ENCODE measurements at places on chromosomes 7 and 10.

DNA sequence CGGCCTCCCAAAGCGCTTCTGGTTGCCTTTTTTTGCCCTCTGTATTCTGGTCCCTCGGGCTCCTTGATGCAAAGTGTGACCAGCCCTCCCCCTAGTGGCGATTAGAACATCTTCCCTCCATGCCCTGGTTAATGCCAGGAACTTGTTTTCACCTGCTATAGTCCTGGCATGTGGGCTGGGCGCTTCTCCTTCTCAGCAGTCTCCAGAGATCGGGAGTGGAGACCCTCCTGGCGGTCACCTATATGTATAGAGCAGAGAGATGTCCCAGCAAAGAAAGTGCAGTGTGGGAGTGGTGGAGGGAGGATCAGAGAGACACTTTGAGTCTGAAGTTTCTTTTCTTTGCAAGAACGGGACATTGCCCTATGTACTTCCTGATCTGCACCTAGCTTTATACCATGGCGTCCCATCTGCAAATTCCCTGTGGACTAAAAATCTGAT, 264.1 kb downstream of the OTUD1 start:
- peak; percentile 65 for DNase-seq

DNA sequence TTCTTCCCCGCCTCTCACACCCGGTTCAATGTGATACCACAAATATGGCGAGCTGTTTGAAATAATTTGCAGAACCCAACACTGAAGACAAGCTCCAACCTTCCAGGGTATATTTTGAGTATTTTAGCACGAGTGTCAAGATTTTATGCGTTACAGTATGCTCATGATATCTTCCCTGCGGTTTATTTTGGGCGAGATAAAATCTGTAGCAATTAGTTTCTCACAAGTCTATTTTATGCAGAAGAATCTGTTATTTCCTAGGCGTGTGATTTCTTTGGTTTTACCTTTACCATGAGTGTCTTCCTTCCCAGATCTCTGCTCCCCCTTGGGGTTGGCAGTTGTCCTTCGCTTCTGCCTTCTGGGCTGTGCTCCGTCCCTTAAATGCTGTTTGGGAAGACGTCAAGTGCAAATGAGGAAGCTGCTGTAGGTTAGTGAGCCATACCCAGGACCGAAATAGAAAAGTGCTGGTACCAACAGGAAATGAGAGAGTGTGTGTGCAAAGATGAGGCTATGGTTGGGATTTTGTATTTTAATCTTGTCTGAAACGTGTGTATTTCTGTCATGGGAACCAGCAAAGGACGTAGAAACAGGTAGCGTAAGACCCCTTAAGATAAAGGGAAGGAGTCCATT, 299.8 kb downstream of the KLF6 start:
- DNase-seq, result no peak

GRCh38 chr7:50531401-50531911, 33.7 kb downstream of the DDC start:
- DNase-seq, result no peak

- DNase-seq, result no peak
These were observed 134.9 kb downstream of the BICC1 start for GRCh38 chr10:58647376-58648112.

DNA sequence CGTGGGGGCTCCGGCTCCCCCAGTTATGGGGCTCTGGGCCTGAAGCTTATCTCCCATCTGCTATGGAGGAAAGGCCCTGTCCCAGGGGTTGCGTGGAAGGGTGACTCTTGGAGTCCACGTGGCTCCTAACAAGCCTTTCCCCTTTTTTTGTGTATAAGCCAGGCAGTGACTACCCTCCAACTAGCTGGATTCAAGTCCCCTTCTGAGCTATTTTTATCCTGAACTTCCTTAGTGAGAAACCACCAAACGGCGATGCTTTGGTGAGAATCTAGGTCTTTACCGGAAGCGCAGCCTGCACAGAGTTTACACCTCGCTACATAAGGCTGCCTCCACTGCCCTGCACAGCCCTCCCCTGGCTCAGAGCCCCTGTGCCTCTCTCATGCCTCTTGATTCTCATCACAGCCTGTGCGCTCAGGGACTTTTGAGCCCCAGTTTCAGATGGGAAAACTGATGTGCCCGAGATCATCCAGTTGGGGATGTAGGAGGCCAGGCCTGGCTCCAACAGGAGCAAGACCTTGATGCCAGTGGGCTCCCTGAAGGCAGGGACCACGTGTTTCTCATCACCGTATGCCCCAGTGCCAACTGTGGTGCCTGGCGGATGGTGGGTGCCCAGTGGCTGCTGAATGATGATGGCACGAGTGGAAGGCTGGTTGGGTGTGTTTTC, 102.3 kb upstream of the PPIF start:
- DNase-seq, result no peak

Data from adrenal gland (tissue), 19 donors.